ENCODE measurements at places on chromosomes 2 and 18.

- no peak for DNase-seq
These were observed 107.3 kb downstream of the TANC1 start for GRCh38 chr2:159075727-159076126.

DNA sequence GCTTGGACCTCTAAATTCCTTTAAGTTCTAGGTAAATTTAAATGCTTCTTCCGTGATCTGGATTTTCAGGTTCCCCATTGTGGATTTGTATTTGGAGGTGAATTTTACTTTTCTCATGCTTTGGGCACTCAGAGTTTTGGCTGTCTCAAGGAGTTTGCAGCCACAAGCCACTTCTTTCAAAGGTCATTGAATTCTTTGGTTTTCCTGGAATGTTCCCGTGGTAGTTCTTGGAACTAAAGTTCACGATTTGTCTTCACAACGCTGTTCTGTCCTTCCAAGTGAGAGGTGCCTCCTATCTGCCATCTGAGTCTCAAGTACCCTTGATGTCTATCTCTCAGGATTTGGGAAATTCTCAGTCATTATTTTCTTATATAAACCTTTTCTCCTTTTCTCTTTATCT is 1438.7 kb upstream of the ZEB2 start:
- no peak for DNase-seq

DNA sequence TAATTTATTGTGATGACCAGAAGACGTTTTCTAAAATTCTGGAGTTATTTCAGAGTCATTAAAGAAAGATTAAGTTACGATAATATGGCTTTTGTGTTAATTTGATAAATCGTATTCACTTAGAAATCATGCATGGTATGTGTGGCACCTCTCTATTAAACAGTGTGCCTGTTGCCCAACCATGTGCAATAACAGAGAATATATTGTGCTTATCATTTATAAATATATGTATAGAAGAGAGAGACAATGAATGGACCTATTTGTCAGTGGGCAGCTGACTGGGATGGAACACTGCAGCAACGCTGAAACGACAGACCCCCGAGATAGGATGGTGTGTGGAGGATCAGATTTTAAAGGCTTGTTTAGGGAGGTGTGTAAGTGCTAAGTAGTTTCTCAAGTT is 172.9 kb downstream of the FMNL2 start:
- DNase-seq, result no peak

- no peak for DNase-seq
These were observed 14.7 kb downstream of the NRP2 start for GRCh38 chr2:205696927-205697441.

GRCh38 chr18:70382017-70382416 is 93.2 kb downstream of the SOCS6 start:
- DNase-seq, result no peak

DNA sequence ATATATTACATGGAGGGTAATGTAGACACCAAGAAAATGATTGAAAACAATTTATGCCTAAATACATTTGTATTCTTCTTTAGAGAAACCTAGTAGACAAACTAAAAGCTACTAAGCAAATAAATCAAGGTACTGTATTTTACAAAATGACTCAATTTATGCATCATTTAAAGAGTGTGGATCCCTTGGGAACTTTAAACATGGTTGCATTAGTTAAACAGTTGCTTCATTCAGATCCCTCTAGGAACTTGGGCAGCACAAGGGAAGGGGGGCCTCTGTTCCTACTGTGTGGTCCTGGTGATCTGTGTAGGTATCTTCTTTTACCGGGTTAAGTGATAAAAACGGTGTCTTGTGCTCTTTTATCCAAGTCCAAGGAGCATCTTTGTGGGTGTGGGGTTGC is 31.5 kb upstream of the ATP8B1 start:
- DNase-seq, result no peak

DNA sequence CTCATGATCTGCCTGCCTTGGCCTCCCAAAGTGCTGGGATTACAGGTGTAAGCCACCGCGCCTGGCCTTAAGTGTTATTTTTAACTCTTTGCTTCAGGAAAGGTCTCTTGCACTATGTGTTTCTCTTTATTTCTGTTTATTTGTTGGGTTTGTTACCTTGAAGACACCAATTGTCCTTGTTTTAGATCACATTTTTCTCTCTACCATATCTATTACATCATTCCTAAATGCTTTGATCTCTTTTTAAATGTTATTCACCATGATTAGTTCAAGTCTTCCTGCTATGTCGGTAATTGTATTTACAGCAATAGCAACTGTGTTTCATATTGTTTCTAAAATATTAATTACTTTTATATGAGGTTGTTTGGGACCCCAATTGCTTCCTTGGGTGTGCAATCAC is 77.7 kb downstream of the CDC42EP3 start:
- DNase-seq, result no peak
